ENCODE measurements at places on chromosomes 6 and 20.

DNA sequence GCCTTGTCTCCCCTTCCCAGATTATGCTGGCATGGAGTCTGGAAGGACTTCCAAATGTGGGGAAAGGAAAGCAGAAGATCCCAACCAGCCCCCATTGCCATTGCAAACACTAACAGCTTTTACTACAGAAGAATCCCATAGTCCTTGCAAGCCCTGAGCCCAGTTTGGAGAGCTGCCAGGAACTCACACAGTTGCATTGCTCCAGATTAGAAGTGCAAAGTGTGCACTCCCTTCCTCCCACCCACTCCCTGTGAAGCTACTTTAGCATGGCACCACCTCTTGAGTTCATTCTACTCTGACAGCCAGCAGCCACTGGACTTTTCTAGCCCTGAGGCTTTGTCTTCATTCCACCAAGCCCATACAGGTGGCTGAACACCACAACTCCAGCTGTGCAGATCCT, 67.6 kb downstream of the SLC22A2 start:
- no peak for DNase-seq

DNA sequence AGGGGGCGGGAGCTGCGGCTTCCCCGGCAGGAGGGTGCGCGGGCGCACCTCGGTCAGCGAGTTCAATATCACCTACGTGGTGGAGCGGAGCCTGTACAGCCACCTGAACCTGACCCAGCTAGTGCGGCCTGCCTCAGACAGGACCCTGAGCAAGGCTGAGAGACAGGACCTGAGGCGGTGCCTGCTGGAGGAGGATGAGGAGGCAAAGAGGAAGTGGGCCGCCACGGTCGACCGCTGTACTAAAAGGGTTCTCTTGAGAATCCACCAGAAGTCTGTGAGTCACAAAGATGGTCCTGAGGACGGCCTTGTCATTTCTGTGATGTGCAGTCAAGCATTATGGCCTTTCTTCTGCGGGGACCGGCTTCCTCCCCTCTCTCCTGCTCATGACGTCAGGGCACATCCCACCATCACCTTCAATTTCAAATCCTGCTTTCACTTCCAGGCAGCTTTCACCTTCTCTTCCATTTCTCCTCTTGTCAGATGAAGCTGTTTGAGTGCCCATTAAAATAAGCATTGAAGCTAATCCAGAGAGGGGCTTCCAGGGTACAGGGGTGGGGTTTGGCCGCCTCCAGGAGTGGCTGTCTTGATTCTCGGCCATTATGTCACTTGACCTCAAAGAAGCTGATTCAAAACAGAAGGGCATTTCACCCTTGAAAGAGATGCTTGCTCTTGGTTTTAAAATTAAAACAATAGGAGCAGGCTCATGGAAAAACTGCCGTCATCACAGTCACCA, 177.6 kb downstream of the SASH1 start:
- peak; percentile 81 for DNase-seq

DNA sequence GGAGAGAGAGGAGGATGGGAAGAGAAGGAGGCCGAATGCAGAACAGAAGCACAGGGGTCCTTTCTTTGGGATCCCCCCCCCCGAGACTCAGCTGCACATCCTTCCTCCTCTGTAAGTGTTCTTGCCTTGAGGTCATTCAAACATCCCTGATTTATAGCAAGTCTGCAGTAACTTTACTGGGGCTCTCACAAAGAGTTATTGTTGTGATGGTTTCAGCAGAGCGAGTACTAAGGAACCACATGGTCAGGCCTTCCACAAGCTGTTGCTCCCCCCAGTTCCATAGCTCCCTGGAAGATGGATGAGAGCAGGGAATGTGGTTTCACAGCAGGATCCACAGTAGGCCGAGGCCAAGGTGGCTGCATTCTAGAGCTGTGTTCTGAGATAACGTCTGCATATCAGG, 351.4 kb upstream of the CDH4 start:
- no peak for DNase-seq

DNA sequence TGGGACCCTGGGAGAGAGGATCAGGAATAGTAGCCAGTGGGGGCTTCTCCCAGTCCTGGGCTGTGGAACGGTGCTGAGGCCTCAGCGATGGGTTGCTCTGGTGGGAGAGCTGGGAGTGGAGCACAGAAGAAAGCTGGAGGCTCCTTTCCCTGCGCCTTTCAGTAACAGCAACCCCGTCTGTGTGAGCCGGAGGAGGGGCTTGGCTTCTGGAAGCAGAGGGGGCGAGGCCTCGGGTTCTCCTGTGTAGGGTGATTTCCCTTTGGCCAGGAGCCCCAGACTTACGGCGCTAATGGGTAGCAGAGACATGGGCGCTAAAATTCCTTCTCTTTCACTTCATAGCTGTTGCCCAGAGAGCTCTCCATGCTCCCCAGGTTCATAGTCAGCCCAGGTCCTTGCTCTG, 55.0 kb downstream of the DAAM2 start:
- no peak for DNase-seq

DNA sequence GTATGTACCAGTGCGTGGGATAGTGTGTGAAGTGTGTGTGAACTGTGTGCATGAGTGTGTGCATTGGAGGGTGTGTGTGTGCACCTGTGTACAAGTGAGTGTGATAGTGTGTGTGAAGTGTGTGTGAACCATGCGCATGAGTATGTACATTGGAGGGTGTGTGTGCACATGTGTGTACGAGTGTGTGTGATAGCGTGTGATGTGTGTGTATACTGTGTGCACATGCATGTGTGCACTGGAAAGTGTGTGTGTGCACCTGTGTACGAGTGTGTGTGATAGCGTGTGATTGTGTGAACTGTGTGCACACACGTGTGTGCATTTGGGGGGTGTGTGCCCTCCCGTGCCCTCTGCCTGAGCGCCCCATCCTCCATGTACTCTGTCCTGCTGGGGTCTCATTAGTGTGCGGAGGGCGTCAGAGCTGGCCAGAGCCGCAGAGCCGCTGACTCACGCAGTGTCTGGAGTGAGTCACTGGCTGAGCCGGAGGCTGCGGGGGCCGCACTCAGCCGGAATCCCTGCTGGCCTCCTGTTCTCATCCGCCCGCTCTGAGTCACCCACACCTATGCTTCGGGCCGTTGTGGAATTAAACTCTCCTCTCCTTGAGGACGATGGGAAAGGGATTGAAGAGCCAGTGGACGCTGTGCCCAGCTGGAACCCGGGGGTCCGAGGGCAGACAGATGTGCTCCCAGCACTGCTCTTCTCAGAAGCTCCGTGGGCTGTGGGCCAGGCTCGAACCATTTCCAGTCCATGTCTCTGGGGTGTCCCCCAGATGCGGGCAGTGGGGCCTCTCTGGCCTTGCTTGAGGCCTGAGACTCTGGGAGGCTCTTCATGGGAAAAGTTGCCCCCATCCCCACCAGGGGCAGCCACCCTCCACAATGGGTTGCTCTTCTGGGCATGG, 27.3 kb upstream of the STX16 start:
- DNase-seq, result no peak

GRCh38 chr6:27422651-27423332, 34.2 kb downstream of the ZNF391 start:
- no peak for DNase-seq

GRCh38 chr20:53948383-53949318, 121.7 kb downstream of the BCAS1 start:
- DNase-seq, result no peak

- DNase-seq, result no peak
Observed at GRCh38 chr6:37546141-37546871, 46.6 kb upstream of the CCDC167 start.

GRCh38 chr20:17380801-17381200, 150.4 kb downstream of the BFSP1 start:
- no peak for DNase-seq

DNA sequence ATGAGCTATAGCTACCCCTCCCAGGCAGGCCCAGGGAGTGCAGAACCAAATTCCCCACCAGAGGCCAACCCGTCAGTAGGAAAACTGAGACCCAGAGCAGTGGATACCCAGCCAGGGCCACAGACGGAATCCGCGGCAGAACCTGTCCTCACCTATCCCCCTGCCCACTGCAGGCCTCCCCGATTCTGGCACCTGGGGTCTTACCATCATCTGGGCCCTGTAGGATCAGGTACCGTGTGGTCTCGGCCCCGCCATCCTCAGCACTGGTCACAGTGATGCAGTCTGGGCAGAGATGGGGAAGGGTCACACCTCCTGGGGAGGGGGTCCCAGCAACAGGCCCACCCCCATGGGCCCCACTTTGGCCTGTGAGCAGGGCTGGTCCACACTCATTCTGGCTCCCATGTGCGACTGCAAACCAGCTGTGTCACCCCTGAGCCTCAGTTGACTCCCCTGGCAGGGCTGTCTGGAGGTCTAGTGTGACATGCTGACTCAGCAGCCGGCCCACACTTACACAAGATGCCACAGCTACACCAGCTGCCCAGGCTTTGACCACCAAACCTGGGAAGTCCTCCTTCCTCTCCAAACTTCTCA, 3.8 kb downstream of the ZNF335 start:
- DNase-seq, result no peak

DNA sequence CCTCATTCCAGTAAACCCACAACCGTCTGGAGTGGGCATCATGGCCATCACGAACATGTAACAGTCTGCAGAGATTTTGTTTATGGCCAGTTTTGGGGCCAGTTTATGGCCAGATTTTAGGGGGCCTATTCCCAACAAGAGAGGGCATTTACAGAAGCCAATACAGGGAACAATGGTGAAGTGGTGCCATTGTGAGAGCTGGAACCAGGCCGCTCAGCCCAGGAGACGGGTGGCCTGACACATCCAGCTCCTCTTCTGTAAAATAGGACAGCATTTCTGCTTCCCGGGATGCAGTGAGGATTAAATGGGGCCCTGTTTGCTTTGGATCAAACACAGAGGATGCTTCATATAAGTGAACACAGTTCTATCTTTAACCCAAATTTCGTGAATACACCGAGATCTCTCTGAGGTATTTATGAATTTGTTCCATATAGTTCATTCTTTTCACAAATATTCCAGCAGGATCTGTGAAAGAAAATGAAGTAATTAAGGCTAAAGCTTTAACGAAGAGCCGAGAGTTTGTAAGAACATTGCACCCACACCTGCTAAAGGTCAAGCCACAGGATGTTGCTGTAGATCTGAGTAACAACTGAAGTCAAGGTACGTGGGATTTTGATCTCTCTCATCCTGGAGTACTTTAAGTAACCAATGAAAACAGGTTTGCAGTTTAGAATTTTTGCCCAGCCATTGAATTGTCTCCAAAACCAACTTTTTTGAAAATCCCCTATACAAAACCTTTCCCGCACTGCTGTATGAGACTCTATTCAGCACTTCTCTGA, 14.5 kb upstream of the SIRPG start:
- no peak for DNase-seq

Data from GM10248 (cell line).